ENCODE measurements at places on chromosomes 11 and 22.

- DNase-seq, result no peak
These were observed 23.1 kb downstream of the MN1 start for GRCh38 chr22:27778294-27779090.

DNA sequence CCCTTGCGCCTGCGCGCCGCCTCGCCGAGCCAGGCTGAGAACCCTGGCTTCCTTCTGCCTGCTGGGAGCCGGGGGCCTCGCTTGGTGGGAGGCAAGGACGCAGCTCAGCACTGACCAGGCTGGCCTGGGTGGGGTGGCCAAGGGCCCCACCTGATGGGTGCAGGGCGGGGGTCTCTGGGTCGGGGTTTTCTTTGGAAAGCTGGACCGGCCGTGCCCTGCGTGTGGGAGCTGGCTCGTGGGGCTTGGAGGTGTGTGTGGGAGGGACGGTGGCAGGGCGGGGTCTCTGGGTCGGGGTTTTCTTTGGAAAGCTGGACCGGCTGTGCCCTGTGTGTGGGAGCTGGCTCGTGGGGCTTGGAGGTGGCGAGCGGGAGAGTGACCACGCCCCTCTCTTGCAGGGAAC, 6.2 kb downstream of the GRAMD4 start:
- DNase-seq, result no peak

- DNase-seq, result no peak
These were observed 1126.3 kb upstream of the RAG2 start for GRCh38 chr11:37724315-37724714.

GRCh38 chr11:32229576-32230240, 138.8 kb downstream of the RCN1 start:
- DNase-seq, result no peak

DNA sequence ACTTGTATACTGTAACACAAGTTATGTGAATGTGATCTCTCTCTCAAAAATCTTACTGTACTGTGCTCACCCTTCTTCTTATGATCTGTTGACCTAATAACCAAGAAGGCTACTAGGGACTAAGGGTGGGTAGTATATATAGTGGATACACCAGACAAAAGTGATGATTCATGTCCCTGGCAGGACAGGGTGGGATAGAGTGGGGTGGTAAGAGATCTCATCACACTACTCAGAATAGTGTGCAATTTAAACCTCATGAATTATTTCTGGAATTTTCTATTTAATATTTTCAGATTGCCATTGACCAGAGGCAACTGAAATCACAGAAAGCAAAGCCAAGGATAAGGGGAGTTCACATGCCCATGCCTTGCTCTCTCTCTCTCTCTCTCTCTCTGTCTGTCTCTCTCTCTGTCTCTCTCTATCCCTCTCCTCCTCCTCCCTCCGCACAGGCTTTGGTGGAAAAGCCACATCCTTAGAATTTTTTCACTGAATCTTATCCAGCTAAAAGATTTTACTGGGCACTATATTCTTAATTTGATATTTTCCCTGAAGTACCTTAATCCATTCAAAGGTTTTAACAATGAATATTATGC, 12.0 kb upstream of the STK33 start:
- no peak for DNase-seq

DNA sequence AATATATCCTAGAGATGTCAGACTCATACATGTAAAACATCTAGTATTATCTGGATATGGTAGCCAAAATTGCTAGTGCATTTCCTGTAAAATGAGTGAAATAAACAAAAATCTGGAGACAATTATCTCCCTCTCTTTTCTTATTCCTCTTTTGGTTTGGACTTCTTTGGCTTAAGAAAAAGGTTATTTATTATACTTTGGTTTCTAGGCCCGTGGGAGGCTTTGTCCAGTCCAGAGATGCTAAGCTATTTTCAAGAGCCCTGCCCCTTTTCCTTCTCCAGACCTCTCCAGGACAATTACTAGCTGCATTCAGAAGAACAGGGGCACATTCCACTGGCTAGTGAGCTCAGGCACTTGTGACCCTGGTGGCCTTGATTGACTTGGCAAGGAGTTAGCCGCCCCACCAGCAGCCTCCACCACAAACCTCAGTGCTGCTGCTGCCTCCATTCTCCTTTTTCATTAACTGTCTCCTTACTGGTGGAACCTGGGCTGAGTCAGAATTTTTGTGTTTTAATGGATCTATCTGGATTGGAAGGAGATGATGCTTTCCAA, 747.3 kb upstream of the TENM4 start:
- no peak for DNase-seq

GRCh38 chr11:2804701-2805387, 80.7 kb downstream of the CDKN1C start:
- DNase-seq, result no peak

DNA sequence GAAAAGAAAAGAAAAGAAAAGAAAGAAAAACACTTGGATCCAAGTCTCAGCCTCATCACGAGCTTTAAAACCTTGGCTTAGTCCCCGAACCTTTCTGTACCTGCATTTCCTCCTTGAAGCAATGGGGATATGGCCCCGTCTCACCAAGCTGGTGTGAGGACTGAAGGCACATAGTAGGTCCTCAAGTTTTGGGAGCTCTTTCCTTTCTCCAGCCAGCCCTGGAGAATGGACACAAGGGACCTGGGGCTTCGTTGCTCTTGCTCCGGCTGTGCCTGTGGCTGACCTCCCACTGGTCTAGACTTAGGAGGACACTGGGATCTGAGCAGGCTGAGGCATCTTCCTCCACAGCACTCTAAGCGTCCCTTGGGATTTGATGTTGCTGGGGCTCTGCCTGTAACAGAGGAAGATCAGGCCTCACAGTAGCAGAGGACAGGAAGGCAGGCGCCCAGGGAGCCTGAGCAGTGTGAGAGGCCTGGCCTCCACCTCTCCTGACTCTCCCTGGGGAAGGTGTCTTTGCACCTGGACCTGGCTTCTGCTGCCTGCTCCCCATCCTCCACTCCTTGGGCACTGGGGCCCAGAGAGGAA, 32.8 kb downstream of the KCNC1 start:
- DNase-seq, result no peak

DNA sequence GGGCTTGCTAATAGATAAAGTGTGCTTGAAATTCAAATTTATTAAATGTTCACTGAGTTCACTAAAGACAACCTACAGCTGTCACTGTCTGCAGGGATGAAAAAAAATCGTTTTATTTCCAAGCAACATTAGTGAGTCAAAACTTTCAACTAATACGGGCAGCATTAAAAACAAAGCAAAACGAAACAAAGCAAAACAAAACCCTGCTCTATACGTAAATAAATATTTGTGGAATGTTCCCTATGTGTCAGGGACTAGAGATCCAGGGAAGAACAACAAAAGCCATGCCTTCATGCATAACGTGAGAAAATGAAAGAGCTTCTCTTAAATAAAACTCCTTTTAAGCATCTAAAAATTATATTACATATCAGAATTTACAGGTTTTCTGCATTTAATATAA, 553 bp downstream of the NAALAD2 start:
- no peak for DNase-seq

- DNase-seq, result no peak
These were observed 15.8 kb downstream of the P2RY2 start for GRCh38 chr11:73233692-73234470.

DNA sequence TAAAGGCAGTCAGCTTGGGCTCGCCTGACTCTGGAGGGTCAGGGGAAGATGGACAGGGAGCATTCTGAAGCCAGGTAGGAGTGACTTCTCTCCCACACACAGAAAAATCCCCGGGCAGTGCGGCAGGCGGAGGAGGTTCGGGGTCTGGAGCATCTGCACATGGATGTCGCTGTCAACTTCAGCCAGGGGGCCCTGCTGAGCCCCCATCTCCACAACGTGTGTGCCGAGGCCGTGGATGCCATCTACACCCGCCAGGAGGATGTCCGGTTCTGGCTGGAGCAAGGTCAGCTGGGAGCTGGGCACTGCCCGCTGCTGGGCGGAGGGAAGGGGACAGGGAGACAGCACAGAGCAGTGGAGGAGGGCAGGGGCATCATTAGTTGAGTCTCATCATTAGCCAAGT, 13.2 kb upstream of the POU2F3 start:
- no peak for DNase-seq

All from stimulated activated CD4-positive, alpha-beta T cell treated with anti-CD3 and anti-CD28 coated beads, TNF-alpha, amount 100 ng/mL, for 48 hours (primary cell).